Right ventricle myocardium superior (tissue), 1 donor: ENCODE measurements at places on chromosomes 5 and 9. TPM values are rescaled to one million over a fixed set of nuclear protein-coding genes. Genes with fewer than 3 reads are reported as not detected.

The SNCAIP gene
- 1.2 TPM for total RNA-seq

The OTULINL gene
- total RNA-seq: 4.9 TPM

The FBN2 gene
- 23.5 TPM for total RNA-seq

The SLC34A3 gene
- total RNA-seq: not detected

The TMEM267 gene
- total RNA-seq: 6.2 TPM

The GRM6 gene
- not detected for total RNA-seq

The SLC26A2 gene
- total RNA-seq: 2.9 TPM

The SHISAL2B gene
- not detected for total RNA-seq

The C8G gene
- total RNA-seq: 1.1 TPM

The AGXT2 gene
- not detected for total RNA-seq
